Activated CD4-positive, alpha-beta T cell treated with anti-CD3 and anti-CD28 coated beads, Interleukin-2, amount 50 U/mL, for 24 hours (primary cell): ENCODE measurements at places on chromosomes 1 and 21.

DNA sequence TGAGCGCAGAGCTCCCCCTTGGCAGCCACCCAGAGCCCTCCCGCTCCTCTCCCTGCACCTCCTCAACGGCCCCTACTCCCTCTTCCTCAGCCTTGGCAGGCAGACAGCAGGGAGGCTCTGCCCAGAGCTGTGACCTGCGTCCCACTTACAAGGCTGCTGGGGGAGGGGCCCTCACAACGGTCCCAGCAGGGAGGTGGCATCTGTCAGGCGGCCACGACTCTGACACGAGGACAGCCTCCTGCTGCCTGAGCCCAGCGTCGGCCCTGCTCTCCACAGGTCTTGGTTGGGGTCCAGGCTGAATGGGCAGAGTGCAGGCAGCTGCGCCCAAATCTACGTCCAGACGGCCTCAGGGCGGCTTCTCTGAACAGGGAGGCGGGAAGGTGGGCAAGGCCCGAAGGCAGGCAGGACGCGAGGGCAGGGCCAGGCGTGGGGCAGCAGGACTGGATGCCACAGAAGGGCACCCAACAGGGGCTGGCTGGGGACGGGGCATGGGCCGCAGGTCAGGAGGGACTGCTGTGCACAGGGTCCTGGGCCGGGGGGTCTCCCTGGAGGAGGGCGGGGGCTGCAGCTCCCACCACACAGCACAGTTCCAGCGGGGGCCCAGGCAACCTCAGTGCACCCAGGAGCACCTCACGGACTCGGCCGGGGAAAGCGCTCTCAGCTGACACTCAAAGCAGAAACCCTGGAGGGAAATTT is 7.5 kb downstream of the SLC19A1 start:
- DNase-seq, result no peak

GRCh38 chr21:38621132-38621531 is 122.9 kb upstream of the ERG start:
- DNase-seq, result no peak

- peak; percentile 30 for DNase-seq
Measured at GRCh38 chr21:35528116-35529042, 479.3 kb upstream of the RUNX1 start.

GRCh38 chr1:164563721-164564360 is 4.9 kb downstream of the PBX1 start:
- no peak for DNase-seq

GRCh38 chr1:216903382-216903740 is 180.1 kb upstream of the ESRRG start:
- DNase-seq, result no peak

DNA sequence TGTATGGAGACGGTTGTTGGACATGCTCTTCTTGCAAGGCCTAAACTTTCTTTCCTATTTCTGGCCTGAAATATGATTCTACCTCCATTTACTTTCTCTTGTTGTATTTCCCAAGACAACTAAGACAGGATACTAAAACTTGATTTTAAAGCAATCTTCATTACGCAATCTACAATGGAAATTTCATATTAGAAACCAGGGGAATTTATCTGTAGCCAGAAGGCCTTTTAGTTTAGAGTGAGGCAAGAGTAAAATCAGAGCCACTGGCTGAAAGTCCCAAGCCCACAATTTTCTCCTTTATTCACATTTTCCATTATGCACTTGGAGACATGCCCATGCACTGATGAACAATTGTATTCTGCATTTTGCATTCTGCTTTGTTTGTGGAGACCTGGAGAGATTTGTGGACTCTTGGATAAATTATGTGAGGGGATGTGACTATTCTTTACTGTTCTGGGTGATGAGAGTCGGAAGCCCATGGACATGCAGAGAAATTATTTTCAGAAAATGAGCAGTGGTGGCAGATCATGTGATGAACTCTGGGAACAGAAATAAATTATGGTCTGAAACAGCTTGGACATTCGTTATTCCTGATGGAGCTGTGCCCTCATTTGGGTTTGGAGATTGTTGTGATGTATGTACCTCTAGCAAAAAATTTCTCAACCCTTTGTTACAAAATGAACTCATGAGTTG is 336.8 kb downstream of the SEC16B start:
- DNase-seq, result no peak

DNA sequence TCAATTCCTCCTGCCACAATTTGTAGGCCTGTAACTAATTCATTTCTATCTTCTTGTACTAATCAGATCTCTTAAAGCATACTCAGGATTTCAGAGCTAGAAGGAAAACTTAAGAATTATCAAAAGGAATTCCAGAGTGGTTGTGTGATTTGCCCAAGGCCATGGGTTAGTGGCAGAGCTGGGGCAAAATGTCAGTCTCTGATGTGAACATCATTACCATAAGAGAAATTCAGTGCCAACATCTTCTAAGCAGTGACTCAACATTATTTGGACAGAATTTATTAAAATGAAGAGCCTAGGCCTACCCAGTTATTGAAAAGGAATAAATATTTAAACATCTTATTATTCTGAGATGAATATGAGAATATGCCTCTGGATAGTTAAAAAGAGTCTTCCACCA is 14.5 kb downstream of the ST6GALNAC5 start:
- no peak for DNase-seq

DNA sequence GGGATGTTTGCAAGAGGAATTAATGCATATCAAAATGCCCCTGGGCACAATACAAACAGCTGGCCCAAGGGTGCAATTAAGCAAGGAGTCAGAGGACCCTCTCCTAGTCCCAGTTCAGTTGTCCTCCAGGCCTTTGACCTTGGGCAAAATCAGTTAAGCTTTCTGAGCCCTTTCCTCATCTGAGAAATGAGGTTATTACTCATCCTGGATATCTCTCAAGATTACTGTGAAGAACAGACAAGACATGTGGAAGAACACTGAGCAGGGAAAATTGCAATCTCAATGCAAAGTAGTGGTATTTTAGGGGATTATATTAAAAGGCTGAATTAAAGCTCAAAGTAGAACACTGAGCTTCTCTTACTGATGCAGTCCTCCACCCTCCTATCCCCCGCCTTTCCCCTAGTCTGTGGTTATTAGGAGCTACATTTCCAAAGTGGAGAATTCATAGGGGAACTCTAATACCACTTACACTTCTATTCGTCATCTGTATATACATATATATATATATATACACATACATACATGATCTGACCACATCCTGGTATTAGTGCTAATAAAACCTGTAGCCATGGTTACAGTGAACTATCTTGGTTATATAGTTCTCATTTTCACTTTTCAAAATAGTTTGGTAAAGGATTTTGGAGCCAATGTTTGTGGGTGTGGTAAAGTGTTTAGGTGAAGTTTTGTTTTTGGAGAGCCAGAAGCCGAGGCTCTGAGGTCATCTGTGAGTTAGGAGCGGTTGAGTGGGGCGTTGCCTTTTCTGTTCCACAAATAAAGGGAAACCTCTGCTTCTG is 18.1 kb downstream of the KIAA0040 start:
- DNase-seq, result no peak

DNA sequence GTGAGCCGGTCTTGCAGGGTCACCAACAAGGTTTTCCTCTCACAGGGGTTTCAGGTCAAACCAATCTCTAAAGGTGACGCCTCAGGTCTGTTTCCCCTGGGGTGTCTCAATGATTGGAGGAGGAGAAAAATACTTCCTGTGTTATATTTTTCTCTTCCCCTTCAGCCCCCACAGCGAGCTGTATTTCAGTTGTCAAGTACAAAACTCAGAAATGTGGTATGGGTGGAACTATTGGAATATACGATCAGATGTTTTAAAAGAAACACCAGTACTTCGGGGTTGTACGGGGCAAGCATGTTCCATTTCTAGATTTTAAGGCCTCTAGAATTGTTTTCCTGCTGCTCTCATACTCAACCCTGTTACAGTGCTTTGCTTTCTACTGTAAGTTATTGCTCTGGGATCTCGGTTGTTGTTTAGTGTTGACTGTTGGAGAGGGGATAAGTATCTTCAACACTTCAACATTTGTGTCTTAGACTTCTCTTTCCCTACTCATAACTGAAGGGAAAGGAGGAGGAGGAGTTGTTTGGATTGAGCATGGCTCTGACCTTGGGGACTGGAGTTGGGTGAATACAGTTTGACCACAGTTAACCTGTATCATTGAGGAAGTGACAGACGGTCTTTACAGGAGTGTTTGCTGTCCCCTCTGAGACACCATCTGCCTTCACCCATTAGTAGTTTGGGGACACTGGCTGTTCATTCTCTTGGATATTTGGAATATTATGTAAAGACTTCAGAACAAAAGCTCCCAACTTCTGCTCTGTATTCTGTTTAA is 2.0 kb downstream of the MAPKAPK2 start:
- no peak for DNase-seq

DNA sequence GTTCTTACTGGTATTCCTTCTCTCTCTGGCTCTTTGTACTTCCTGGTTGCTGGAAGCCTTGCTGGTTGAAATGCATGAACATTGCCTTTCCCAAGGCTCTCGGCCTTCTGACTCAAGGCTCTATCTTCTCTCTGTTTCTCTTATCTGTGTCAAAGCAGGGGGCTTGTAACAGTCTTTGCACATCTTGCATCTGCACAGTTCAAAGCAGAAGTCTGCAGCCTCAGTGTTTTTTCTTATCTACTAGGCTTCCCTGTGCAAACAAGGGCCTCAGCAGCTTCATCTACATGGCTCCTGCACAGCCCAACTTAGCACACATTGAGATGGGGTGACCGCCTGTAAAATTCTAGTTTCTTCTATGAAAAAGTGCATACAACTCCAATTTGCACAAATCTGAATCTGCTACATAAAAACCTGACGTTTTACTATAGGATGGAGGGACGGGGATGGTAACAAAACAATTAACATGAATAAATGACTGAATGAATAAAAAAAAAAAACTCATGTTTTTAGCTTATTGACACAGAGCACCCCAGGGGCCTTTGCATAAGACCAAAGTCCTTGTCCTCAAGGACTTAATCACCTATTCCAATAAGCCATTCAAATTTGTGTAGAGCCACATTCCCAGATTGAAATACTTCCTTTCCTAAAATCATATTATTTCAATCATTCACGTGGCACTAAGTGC is 458.3 kb downstream of the LMO4 start:
- DNase-seq, result no peak

- DNase-seq, result no peak
Measured at GRCh38 chr1:164320790-164321731, 237.9 kb upstream of the PBX1 start.

DNA sequence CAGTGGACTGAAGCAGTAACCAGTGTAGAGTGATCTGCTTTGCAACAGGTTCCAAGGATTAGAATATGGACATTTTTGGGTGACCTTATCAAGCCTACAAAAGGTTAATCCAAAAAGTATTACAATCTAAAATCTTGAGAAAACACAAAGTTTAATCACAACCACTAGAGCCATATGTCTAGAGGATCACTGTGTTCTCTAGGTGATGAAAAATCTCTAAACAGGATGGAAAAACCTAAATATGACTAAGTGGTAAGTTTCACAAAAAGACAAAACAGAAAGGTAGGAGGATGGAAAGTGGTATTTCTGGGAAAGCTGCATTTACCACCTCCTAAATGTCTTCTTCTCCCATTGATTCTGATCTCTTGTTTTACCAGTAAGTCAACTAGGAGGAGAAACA is 411.1 kb upstream of the CXADR start:
- no peak for DNase-seq

- no peak for DNase-seq
Measured at GRCh38 chr1:205444300-205444930, 11.4 kb downstream of the BLACAT1 start.
